CD4-positive, alpha-beta T cell treated with Interleukin-17A for 1 hour (primary cell): ENCODE measurements at places on chromosomes 1 and 21.

GRCh38 chr1:231337043-231337471, 595 bp downstream of the EXOC8 start:
- DNase-seq: no peak

GRCh38 chr1:106831511-106831910, 225.0 kb upstream of the PRMT6 start:
- no peak for DNase-seq

DNA sequence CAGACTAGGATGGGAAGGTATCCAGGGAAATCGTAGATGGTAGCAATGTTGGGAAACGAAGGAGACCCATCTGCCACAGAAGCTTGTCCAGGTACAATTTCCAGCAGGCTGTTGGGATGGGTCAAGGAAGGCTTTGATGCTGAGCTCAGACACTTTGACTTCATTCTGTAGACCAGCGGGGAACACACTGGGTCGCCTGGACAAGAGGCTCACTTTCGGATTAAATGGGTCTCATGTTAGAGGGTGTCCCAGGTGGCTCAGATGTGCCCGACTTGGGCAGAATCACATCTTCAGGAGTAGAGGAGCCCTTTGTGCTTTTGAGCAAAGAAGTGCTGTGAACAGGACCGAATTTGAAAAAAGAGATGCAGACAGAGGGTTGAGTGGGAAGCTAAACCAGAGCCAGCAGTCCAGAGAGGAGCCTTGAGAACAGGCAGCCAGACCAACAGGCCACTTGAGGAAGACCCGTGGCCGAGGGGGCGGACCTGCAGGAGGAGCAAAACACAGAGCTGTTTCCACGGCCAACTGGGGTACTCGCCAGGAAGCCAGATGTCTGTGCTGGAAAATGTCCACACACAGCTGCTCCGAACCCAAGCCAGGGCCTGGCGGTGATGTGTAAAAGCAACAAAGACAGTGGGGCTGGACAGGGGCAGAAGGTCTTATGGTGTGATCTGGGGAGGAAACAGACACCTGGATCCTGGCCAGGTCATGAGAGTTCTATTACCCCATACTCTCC, 146.9 kb downstream of the AJAP1 start:
- no peak for DNase-seq

- no peak for DNase-seq
Observed at GRCh38 chr1:33624991-33625870, 152.8 kb downstream of the ZSCAN20 start.

DNA sequence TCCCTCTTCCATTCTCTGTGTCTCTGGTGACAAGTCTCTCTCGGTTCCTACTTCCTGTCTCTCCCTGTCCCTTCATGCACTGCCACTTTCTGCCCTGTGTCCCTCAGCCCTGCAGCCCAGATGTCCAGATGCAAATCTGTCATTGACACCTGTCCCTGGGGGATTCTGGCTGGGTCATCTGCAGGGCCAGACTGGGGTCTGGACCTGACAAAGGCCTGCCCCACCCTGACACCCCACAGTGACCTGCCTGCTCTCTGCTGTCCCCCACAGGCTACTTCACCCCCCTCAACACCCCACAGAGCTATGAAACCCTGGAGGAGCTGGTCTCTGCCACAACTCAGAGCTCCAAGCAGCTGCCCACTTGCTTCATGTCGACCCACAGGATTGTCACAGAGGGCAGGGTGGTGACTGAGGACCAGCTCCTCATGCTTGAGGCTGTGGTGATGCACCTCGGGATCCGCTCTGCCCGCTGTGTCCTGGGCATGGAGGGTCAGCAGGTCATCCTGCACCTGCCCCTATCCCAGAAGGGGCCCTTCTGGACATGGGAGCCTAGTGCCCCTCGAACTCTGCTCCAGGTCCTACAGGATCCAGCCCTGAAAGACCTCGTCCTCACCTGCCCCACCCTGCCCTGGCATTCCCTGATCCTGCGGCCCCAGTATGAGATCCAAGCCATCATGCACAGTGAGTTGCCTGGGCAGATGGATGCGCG, 7.2 kb downstream of the THEMIS2 start:
- DNase-seq: no peak

- DNase-seq: no peak
Observed at GRCh38 chr1:198845271-198845670, 206.4 kb downstream of the PTPRC start.

- DNase-seq: peak; percentile 29
Observed at GRCh38 chr1:10939654-10940450, 72.6 kb upstream of the TARDBP start.

- no peak for DNase-seq
Observed at GRCh38 chr1:27406362-27406680, 13.9 kb downstream of the GPR3 start.

DNA sequence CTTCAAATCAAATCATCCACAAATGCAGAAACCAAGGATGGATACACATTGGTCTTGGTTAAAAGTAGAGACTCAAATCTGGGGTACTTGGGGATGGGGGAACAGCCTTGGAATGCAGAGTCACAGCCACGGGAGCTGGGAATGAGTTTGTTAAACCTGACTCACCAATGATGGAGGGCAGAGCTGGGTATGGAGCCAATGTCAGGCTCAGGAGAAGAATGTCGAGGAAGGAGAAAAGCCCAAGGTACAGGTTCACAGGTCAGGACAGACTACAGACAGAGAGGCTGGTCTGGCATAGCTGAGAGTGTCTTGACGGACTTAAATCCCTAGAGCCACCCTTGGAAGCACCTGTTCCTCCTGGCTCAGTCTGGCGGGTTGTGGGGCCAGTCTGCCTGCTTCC, 237.6 kb downstream of the NTNG1 start:
- no peak for DNase-seq

DNA sequence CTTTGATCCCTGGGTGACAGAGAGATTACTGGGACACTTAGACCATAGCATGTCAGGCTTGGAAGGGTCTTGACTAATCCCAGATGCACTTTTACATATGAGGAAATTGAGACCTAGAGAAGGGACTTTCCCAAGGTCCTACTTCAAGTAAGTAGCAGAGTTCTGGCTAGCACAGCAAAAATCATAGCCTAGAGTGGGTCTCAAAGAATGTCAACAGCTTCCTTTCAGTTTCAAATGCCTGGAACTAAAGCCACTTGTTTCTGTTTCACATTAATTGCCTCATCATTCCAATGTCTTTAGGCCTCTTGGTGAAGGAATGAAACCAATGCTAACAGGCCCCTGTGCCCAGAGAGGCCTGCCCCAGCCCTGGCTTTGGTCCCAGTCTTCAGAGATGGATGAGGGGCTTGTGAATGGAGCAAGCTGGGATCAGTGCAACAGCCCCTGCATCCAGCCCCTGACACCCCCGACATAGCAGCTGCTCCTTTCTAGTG, 26.6 kb downstream of the ATF3 start:
- peak; percentile 30 for DNase-seq

DNA sequence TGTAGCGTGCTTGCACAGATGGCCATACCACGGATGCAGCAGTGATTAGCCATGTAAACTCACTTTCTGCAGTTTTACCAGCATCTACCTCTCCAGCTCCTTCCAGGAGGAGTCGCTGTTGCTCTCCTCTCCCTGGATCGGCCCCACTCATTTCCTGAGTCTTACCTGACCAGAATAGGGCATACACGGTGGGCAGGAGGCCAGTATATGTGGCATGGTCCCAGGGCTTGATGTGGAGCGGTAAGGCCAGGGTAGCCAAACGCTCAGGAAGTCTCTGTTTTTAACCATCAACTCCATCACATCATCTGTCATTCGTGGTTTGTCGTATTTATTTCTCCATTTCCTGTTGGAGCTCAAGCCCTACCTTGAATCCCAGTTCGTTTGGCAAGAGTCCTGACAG, 163.4 kb upstream of the USP24 start:
- DNase-seq: no peak

DNA sequence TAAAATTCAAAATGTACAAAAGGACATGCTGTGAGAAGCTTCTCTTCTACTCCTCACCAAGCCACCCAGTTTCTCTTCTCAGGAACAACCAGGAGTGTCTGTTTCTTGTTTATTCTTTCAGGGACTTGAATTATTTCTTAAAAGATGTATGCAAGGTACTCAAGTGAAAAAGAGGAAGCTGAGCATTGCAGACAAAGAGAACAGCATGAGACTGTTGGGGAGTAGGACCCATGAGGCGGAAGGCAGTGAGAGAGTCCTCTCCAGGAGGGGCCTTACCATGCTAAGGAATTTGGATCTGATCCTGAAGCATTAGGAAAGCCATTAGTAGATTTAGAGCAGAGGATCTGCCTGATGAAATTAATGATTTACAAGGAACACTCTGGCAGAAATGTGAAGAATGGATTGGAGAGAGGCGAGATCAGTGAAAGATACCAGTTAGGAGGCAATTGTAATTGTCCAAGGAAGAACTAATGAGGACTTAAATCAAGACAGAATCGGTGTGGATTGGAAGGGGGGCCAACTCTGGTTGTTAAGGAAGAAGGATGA, 14.7 kb upstream of the SSX2IP start:
- no peak for DNase-seq

DNA sequence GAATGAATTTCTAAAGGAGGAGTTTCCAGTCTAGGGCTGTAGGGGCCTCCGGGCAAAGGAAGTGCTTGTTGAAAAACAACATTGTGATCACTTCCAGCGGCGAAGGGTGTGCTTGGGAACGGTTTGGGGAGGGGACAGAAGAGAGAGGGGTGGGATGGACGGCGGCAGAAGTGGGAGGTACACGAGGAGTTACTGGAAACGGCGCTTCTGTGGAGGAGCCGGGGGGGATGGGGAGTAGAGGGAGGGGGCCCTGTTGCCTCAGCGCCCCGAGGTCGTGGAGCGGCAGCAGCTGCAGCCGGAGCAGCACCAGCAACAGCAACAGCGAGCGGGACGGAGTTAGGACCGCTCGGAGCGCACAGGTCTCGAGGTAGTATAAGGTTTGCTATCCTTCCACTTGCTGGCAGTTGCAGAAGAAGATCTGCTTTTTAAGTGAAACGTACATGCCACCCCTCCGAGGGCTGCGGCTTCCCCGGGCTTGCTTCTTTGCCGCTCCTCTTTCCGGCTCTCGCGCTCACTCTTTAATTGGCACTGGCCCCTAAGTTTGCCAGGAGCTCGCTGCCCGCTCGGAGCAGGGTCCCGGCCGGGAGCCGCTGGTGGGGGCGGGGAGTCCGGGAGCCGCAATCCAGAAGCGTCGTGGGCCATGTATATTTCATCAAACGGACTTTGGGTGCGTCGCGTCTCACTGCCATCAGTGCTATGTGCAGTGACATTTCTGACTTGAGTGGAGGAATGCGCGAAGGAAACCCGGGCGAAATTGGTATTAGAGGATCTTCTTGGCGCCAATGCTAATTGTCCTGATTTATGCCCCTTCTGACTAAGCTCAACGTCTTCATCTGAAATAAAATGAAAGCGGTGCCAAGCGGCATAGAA, 771 bp upstream of the NTNG1 start:
- no peak for DNase-seq

DNA sequence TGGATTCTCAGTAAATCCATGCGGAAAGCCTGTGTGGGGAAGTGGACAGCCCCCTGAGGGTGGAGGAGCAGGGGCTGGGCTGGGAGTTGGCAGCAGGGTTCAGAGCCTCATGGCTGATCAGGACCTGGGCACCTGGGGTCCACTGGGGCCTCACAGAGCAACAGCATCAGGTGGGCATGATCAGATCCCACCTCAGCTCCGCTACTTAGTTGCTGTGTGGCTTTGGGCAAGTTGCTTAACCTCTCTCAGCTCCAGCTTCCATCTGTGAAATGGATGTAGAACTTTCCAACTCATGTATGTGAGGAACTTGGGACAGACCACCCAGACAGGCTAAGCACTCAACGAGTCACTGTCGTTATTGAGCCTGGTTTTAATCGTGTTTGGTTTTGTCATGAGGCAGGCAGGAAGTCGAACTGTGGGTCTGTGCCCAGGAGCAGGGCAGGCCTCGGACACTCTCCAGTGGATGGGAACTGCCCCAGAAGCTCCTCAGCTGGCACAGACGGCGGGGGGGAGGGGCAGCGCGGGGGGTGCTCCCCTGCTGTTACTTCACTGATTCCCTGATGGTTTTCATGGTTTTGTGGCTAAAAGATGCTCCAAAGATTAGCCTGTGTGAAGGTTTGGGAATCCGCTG, 155.8 kb upstream of the TMEM51 start:
- DNase-seq: no peak

DNA sequence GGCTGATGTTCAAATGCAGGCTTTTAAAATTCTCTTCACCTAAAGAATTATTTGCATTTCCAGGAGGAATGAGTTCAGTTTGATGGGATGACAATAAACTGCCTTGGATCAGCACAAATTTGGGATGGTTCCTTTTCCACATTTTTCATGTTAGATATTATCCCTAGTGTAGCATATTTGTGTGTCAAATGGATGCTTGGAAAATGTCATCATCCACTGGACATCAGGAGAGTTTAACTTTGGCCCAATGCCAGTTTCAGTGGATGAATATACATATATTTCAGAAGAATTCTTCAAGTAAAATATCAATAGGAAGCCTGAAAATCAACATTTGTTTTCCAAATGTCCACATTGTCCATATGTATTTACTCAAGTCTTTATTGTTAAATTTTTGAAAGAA, 116.5 kb upstream of the COL24A1 start:
- no peak for DNase-seq

- no peak for DNase-seq
Observed at GRCh38 chr1:91098299-91098906, 76.6 kb upstream of the ZNF644 start.

DNA sequence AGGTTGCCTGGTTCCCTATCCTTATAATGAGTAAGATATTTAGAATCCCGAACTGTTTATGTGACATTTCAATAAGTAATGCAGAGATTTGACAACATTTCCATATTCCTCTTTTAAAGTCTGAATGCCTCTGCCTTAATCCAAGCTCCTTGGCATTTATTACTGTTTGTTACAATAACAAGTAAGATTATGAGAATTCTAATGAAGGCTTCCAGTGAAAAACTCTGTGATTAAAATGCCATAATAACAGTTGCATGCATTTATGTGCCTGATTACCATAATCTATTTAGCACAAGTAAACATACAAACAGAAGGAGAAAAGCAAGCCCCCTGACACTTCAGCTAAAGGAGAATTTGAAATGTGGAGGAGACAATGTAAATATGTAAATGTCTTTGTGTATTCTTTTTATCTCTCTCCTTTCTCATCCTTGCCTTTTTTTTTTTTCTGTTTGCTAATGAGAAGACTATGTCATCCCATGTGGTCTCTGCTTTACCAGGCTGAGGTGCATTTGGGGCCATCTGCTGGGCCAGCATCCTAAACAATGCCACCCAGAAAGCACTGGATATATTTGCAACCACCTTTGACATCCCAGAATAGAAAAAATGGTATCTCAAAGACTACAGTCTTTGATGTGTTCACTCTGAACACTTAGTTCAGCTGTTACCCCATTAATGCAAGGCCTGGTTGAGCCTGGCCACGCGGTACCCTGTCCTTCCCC, 17.2 kb upstream of the OLIG2 start:
- DNase-seq: no peak

- DNase-seq: no peak
Observed at GRCh38 chr1:234216116-234216703, 157.0 kb upstream of the COA6 start.

GRCh38 chr1:155184351-155184811, 10.7 kb downstream of the TRIM46 start:
- no peak for DNase-seq

GRCh38 chr1:212938846-212939245, 11.5 kb upstream of the VASH2 start:
- no peak for DNase-seq
